ENCODE measurements at places on chromosomes 4 and X.

GRCh38 chr4:5869966-5870619 is 22.8 kb downstream of the CRMP1 start:
- no peak for DNase-seq

DNA sequence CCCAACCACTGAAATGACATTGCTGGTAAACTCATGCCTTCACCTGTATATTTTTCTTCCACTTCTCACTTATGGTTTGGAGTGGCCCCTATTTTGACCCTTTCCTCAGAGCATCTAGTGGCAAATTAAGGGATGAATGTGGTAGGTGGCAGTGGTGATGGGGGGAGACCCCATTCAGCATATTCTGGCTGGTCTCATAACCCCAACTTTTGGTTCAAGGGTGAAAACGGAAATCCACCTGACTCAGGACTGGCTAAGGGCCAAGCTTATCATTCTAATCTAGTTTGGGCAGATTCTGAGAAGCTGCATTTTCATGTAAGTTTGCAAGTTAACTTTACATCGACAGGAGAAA is 47.0 kb upstream of the NSUN7 start:
- no peak for DNase-seq

GRCh38 chr4:153529646-153530045 is 63.5 kb downstream of the TMEM131L start:
- DNase-seq: peak; percentile 66

GRCh38 chr4:87333267-87333666 is 10.6 kb upstream of the HSD17B13 start:
- DNase-seq: no peak

GRCh38 chr4:31613946-31614623 is 893.9 kb downstream of the PCDH7 start:
- no peak for DNase-seq

- peak; percentile 74 for DNase-seq
Observed at GRCh38 chrX:34918856-34919255, 23.7 kb upstream of the FAM47B start.

DNA sequence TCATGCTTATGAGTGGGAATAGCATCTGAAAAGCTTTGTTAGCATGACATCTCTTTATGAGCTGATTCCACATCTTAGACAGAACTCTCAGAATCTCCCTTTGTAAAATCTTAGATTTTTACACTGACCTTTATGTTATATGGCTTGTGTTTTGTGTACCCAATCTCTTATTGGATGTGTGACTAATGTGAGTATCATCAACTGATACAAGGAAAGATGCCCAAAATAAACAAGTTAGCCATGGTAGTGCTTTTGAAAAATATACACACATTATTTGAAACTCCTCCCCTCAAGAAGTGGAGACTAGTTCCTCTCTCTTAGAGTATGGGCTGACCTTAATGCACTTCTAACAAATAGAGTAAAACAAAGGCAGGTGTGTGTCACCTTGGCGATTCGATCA is 160.1 kb upstream of the NRK start:
- DNase-seq: no peak

- DNase-seq: no peak
Observed at GRCh38 chr4:81724925-81725329, 253.2 kb upstream of the RASGEF1B start.

DNA sequence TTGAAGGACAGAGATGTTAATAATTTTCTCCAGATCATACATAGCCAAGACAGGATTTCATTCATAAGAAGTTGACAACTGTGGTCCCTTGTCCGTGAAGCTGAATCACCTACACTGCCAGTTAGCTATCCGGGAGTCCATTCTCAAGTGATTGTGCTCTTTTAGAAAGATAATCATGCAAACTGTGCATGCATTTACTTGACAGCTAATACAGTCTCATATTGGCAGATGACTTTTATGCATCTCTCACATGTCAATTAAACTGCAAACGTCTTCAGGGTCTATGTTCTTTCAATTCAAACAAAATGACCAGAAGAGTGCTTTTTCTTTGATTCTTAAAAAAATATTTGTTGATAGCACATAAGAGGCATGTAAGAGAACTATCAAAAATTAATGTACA is 1572.9 kb downstream of the C4orf33 start:
- no peak for DNase-seq

GRCh38 chrX:67734111-67734753 is 190.4 kb downstream of the AR start:
- peak; percentile 4 for DNase-seq

- DNase-seq: peak; percentile 30
Observed at GRCh38 chr4:38905652-38906385, 38.2 kb downstream of the FAM114A1 start.

DNA sequence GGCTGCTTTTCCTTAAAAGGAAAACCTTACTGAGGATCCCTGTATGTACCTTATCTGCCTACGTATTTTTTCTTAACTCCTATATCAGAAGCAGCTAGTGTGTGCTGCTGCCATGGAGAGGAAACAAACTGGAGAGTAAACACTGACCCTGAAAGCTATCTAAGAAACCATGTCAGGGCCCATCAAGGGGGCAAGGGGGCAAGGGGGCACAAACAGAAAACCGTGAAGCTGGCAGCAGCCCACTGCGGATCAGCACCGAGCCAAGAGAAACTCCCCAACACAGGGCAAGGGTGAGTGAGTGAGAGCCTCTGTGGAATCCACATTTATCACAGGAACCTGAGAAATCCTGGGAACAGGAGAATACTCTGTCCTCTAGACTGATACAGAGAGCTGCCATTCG is 1204.2 kb downstream of the PCDH18 start:
- no peak for DNase-seq

DNA sequence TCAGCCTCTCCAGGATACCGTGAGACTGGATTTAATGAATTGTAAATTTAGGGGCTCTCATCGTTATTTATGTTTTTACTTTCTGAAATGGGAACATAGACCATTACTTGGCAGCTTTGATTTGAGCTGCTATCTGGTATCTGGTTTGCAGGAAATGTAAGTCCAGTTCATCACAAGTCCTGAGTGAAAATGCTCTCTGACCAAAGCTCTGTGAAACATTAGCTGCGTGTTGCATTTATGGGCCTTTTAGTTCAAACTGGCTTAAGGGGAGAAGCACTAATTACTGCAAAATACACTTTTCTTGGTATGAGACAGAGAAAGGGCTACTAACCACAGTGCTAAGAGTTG is 420 bp downstream of the CC2D2A start:
- DNase-seq: no peak

DNA sequence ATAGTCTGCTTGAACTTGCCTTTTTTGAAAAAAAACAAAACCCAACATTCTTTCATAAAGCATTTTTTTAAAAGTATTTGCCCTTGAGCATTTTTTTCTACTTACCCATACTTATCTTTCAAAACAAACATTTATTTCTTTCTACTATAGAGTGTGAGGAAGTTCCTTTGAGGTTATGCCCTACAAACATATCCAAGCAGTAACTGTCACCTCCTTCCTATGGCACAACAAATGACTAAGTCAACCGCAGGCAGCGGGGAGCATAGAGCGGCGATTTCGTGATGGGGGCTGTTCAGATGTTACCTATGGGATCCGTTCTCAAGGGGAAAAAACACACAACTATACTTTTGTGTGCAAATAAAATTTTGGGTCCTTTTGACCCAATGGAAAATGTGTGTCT is 19.4 kb downstream of the SPRY1 start:
- peak; percentile 61 for DNase-seq

- no peak for DNase-seq
Observed at GRCh38 chr4:186709517-186709916, 14.1 kb downstream of the FAT1 start.

DNA sequence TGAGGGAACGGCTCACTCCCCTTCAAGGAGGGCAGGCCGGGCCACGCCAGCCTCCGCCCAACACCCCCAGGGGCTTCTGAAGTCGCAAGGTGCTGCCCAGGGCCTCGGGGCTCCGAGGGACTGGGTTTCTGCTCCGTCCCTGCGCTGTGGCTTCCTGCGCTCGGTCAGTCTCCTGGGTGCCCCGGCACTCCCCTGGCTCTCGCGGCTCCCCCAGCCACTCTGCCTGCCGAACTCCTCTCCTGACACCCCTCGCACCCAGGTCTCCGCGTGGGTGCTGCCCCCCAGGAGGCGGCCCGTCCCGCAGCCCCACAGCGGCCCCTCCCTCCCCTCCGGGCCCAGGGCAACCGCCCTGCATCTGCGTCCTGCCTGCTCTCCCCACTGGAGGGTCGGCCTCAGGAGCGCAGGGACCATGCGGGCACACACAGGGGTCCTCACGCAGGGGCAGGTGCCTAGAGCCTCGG is 151.9 kb downstream of the AFAP1 start:
- no peak for DNase-seq

DNA sequence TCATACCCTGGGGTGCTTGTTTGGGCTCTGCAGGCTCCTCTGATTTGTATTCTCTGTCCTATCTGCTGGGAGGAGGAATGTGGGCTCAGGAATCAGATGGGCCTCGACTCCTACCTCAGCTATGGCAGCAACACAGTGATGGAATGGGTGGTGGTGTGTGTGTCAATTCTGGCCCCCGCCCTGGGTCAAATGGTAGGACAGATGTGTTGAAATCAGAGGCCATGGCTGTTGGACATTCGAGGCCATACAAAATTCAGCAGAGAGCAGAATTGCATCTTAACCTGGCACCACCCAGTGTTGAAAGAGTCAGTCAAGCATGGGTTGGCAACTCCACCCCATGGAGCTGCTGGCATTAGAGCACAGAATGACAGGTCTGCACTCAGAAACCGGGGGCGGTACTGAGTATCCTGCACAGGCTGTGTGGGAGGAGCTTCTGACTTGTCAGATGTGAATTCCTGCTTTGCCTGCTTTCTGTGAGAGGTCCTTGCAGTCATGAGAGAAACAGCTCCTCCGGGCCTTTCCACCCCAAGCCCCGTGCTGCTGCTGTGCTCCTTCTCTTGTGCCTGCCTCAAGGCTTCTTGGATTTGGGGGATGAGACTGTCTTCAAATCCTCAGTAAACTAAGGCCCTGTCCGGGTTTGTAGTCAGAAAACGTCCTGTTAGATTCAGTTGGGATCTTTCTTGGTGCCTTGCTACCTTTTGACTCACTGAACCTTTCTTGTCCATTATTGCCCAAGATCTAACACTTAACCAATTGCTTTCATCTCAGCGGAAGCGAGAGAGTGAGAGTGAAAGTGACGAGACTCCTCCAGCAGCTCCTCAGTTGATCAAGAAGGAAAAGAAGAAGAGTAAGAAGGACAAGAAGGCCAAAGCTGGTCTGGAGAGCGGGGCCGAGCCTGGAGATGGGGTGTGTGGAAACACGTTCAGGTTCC is 13.0 kb downstream of the DKC1 start:
- DNase-seq: peak; percentile 36

DNA sequence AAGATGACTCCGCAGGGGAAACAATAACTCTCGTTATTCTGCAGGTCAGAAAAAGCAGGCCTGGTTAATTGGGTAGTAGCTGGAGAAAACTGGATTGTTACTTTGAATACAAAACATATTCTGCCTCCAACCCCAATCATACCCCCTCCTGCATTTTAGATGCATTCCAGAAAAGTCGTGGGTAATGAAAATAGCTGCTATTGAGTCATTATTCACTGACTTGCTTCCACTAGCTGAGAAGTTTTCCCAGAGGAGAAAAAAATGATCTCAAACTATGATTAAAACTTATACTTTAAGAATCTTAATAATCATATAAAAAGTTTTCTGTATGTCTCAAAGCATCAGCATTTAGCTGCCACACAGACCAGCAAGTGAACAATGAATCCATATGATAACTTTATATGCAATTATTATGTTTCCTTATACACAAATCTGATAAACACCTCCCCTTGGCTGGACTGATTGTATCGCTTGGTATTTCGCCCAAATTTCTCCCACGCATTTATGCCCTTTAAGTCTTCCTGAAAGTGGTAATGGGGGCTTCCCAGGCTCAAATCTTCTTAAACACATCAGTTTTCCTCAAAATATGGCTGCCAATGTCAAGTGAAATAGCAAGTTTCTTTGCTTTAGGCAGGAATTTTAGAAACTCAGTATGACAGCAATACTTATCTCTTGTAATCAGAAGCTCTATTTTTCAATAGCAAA is 181.0 kb downstream of the LDB2 start:
- no peak for DNase-seq

DNA sequence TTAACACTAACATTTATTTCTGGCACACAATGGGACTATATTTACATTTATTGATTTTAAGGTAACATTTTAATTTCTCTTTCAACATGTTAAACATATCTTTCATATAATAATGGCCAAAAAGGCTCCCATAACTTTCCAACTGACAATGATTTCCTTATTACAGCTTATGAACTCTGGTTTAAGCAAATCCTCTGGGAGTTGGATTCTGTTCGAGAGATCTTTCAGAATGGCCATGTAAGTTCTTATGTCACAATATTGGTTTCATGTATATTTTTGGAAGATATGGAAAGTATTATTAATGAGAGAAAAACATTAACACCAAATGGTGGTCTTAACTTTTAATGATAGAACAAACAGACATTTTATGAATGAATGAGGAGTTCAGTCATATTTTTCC is 4.1 kb downstream of the TDO2 start:
- DNase-seq: no peak

DNA sequence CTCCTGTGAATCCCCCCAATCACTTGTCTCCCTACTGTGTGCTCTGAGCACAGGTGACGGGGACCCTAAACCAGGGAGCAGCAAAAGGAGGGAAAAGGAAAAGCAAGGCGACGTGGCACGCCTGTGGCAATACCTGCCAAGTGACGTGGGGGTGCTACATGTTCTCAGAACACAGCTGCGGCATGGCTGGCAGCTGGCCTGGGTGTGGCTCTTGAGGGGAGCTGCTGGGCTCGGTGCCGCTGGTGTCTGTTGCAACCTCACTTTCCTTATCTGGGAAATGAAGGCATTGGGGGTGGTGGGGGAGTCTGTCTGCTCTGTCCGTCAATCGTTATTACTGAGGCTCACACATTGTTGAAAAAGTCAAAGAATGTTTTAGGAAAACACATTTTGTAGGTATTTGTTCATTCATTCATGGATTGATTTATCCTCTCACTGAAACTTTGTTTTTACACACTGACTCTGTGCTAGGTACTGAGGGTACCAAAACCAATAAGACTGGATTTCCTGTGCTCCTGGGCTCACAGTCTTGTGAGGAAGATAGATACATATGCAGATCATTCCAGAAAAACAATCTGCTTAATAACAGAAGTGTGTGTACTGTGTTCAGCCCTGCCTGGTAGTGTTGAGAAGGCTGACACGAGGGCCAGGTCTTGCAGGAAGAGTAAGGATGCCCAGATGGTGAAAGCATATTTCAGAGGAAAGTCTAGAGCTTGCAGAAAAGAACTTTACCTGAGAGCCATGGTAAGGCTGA is 217.6 kb downstream of the PTTG2 start:
- no peak for DNase-seq

- no peak for DNase-seq
Observed at GRCh38 chrX:50492720-50493119, 22.1 kb upstream of the DGKK start.

GRCh38 chrX:153662266-153662665 is 11.3 kb downstream of the PNCK start:
- peak; percentile 49 for DNase-seq

GRCh38 chr4:104879367-104879766 is 267.3 kb upstream of the TET2 start:
- DNase-seq: no peak
